Cardiac fibroblast (primary cell): ENCODE measurements at places on chromosomes 4 and X.

DNA sequence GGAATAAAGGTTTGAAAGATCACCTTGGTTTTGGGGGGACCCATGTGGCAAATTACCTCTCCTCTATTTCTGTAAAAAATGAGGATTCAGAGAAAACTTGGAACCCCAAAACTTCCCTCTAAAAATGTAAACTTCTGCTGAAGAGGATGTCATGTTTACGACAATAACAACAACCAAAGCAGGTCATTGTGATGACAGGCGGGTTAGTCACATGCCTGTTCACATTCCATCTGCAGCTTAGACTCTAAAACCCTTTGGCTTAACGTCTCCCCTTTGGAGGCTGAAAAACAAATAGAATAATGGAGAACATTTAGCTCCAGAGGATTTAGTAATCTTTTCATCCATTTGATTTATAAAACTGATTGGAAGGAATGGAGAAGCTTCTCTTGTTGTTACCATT lies 75.0 kb upstream of the FAM9C start:
- DNase-seq: peak; percentile 78

DNA sequence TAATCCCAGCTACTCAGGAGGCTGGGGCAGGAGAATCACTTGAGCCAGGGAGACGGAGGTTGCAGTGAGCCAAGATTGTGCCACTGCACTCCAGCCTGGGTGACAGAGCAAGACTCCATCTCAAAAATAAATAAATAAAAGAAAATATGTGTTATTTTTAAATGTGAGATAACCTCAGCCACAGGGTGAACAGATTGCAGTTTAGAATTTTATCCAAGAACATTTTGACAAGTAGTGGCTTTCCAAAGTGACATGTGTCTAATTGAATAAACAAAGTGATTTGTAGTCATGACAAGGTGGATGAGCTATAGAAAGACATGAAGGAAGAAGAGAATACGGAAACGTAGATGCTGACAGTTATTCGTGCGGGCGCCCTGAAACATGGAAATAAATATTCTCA lies 176.1 kb downstream of the DCTD start:
- DNase-seq: no peak

- DNase-seq: no peak
These were observed 160.5 kb upstream of the AGTR2 start for GRCh38 chrX:116009861-116010710.

DNA sequence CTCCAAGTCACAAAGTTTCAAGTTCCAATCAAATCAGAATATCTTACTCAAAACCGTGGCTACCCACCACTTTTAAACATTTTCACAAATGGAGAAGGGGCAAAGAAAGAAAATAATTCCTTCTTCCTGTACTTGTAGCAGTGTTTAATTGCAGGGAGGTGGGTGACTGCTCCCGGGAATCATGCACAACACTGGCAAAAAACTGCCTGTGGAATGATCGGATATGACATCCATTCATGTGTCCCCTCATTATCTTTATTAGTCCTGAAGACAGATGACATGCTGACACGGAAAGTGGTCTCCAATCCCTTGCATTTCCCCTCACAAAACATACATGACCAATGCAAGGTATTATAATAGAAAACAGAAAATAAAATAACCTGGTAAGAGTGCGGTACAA lies 2.0 kb downstream of the TSPAN5 start:
- no peak for DNase-seq

GRCh38 chr4:37066159-37066558 lies 178.4 kb upstream of the NWD2 start:
- DNase-seq: no peak

- peak; percentile 99 for DNase-seq
These were observed 37.6 kb downstream of the SEPTIN11 start for GRCh38 chr4:76987153-76987591.

DNA sequence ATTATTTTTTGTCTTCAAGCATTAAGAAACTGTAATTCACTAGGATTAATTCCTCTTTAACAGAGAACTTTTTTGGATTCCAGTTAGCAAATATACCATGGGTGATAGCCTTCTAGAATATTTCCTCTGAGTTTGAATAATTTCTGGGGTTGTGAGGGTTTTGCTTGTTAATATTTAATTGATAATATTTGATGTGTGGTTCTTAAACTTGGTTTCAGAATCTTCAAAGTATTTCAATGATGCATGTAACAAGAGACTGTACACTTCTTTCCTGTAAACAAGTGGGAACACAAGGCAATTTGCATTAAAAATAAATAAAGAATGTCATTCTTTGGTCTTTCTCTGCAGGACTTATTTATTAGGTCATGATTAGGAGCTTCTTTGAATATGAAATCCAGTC lies 9.5 kb upstream of the C4orf51 start:
- no peak for DNase-seq
